ENCODE measurements at places on chromosomes 5 and 9.

- DNase-seq = no peak
These were observed 2376.7 kb downstream of the MAT2B start for GRCh38 chr5:165882099-165882498.

- no peak for DNase-seq
These were observed 295.4 kb upstream of the RIOK2 start for GRCh38 chr5:97478483-97478882.

- DNase-seq = no peak
These were observed 12.9 kb downstream of the WWC1 start for GRCh38 chr5:168304349-168304748.

GRCh38 chr9:68508547-68508946, 32.1 kb downstream of the TMEM252 start:
- no peak for DNase-seq

DNA sequence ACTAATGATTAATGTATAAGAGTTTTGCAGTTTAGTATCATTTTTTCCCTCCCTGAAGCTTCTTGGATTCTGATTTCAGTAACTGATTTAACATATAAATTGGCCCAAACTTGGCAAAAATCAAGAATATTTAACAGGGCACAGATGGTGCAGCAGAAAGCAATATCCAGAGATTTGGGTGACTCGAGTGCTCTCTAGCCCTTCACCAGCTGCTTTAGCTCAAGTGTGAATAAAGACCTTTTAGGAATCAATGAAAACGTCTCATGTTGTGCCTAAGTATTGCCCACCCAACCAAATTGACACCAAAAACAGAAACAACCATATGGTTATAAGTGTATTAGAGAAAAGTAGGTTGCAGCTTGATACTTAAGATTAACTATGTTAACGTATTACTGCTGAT, 933.4 kb upstream of the PTPRD start:
- no peak for DNase-seq

GRCh38 chr9:113364951-113365350, 11.8 kb downstream of the HDHD3 start:
- DNase-seq = no peak

Data from MCF 10A (cell line).